ENCODE measurements at places on chromosomes 7 and 10. TPM values are rescaled to one million over a fixed set of nuclear protein-coding genes. Genes with fewer than 3 reads are reported as not detected.

The ASAH2 gene
- not detected for polyA plus RNA-seq

The SFMBT2 gene
- polyA plus RNA-seq, result 0.53 TPM

The ENTPD1 gene
- polyA plus RNA-seq, result 71.1 TPM

The C10orf53 gene
- not detected for polyA plus RNA-seq

The ABCC2 gene
- polyA plus RNA-seq, result 0.35 TPM

The SUFU gene
- polyA plus RNA-seq, result 3.2 TPM

The GARIN1A gene
- polyA plus RNA-seq, result 0.41 TPM

- DNase-seq, result no peak
- no peaks in the 10 kb centered on the region for H3K36me3 ChIP-seq
- H3K4me3 ChIP-seq, result no peak overlapping the region
- peaks cover 14% of the 10 kb centered on the region for H3K4me1 ChIP-seq
- H3K27me3 ChIP-seq, result no peaks in the 10 kb centered on the region
Observed at GRCh38 chr10:33192190-33192589, 142.3 kb downstream of the NRP1 start.

DNA sequence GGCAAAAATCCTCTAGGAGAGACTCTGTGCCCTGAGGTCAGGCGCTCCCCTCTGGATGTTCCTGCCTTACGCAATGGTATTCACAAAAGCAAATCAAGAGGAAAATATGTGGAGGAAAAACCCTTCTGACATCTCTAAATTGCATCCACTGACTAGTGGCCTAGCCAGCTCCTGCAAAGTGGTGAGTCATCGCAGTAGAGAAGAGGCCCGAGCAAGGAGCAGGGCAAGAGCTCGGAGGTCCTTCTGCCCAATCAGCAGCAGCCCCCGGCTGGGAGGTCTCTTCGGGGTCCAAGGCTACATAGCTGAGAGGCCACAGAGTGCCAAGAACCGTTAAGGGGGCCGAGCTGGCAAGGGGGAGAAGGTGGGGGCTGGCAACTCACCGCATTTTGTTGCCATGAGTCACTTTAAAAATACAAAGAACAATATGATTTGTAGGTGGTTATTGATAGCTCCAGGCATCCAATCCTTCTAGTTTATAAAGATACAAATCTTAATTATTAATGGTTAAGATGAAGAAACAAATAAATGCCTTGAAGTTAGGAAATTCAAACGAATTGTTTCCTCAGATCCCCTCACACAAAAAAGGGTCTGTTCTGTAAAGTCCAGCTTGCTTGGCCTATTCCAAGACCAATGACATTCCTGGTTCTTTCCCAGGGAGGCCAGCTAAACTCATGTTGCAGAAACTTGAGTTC is 161.6 kb downstream of the PKD1L1 start:
- no peaks in the 10 kb centered on the region for H3K36me3 ChIP-seq
- H3K27me3 ChIP-seq, result no peaks in the 10 kb centered on the region
- H3K4me3 ChIP-seq, result no peak overlapping the region
- no peaks in the 10 kb centered on the region for H3K4me1 ChIP-seq
- no peak overlapping the region for H3K27ac ChIP-seq

DNA sequence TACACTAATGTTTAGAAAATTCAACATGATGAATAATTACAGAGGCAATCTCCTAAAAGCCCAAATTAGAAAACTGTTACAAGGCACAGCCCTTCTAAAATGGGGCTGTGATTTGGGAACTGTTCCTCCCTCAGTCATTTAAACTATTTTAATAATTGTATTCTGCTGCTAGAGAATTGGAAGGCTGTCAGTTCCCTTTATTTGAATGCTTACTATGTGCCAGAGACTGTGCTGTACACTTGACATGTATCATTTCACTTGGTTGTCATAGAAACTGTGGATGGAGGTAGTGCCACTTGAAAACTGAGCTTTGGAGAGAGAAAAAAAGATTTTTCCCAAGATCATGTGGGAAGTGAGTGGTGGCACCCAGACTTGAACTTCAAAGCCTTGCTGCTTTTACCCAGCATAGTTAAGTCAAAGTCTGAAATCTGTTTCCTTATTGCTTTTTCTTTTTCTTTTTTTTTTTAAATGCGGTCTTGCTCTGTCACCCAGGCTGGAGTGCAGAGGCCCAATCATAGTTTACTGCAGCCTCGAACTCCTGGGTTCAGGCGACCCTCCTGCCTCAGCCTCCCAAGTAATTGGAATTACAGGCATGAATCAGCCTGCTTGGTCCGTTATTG is 23.6 kb downstream of the UBE2D1 start:
- DNase-seq, result no peak
- no peaks in the 10 kb centered on the region for H3K27me3 ChIP-seq
- H3K27ac ChIP-seq, result peak overlapping the region; percentile 16
- peaks cover 18% of the 10 kb centered on the region for H3K36me3 ChIP-seq

- H3K4me1 ChIP-seq, result peaks cover 34% of the 10 kb centered on the region
- peak overlapping the region; percentile 44 for H3K4me3 ChIP-seq
- DNase-seq, result no peak
- H3K27ac ChIP-seq, result peak overlapping the region; percentile 58
Observed at GRCh38 chr10:70493660-70494234, 15.2 kb downstream of the PALD1 start.

DNA sequence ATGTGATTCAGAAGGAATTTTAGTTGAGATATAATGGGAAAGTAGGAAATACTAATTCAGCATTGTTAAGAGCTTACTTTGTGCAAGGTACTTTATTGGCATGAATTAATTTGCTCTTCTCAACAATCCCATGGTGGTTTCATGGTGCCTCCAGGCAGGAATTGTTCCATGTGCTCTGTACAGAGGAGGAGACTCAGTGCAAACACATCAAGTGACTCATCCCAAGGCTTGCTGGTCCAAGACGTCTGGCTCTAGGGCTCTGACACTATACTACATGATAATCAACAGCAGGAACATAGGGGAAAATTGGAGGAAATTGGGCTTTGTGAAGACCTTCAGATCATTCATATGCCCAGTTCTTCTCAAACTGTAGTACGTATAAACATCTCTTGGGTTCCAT is 66.5 kb upstream of the PRKG1 start:
- no peaks in the 10 kb centered on the region for H3K4me1 ChIP-seq
- DNase-seq, result no peak
- H3K27me3 ChIP-seq, result no peaks in the 10 kb centered on the region
- H3K4me3 ChIP-seq, result no peak overlapping the region
- H3K36me3 ChIP-seq, result no peaks in the 10 kb centered on the region

DNA sequence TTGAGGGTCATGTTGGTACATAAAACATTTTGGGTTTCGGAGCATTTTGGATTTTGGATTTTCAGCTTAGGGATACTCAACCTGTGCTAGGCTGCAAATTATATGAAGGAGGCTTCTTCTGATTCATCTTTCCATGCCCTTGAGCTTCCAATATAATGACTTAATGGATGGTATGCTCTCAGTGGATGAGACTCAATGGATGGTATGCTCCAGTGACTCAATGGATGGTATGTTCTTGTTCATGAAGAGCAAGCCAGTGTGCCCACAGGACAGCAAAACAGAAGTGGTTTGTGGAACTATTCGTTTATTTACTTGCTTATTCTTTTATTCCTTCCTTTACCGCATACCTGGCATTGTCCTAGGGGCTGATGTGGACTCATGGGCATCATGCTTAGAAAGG is 969.6 kb downstream of the LRMDA start:
- H3K36me3 ChIP-seq, result no peaks in the 10 kb centered on the region
- no peaks in the 10 kb centered on the region for H3K27me3 ChIP-seq
- no peak overlapping the region for H3K4me3 ChIP-seq
- no peak overlapping the region for H3K27ac ChIP-seq
- no peak for DNase-seq

DNA sequence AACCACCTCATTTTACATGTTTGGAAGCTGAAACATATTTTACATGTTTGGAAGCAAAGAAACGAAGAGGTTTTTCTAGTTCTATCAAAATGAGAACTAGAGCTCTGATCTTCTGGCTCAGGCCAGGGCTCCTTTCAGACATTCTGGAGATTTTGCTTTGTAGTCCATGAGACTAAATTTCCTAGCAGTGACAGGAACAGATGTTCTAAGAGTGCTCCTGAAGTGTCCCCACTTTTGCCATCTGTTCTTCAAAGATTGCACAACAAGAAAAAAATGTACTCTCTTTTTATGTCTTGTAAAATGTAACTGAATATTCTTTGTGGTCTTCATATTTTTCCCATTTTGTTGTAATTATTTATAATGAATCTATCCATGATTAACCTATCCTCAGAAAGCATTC is 196.4 kb upstream of the PCLO start:
- no peak for DNase-seq
- no peaks in the 10 kb centered on the region for H3K27me3 ChIP-seq
- H3K36me3 ChIP-seq, result no peaks in the 10 kb centered on the region
- H3K27ac ChIP-seq, result no peak overlapping the region
- no peak overlapping the region for H3K4me3 ChIP-seq

- no peak for DNase-seq
- H3K27me3 ChIP-seq, result no peaks in the 10 kb centered on the region
- H3K27ac ChIP-seq, result no peak overlapping the region
- H3K4me3 ChIP-seq, result no peak overlapping the region
- peaks cover 76% of the 10 kb centered on the region for H3K36me3 ChIP-seq
Observed at GRCh38 chr7:154990964-154991540, 11.9 kb downstream of the PAXIP1 start.

- H3K36me3 ChIP-seq, result no peaks in the 10 kb centered on the region
- H3K4me1 ChIP-seq, result peaks cover 28% of the 10 kb centered on the region
- H3K27me3 ChIP-seq, result no peaks in the 10 kb centered on the region
- no peak overlapping the region for H3K4me3 ChIP-seq
Observed at GRCh38 chr10:43200538-43201390, 62.5 kb downstream of the CSGALNACT2 start.

DNA sequence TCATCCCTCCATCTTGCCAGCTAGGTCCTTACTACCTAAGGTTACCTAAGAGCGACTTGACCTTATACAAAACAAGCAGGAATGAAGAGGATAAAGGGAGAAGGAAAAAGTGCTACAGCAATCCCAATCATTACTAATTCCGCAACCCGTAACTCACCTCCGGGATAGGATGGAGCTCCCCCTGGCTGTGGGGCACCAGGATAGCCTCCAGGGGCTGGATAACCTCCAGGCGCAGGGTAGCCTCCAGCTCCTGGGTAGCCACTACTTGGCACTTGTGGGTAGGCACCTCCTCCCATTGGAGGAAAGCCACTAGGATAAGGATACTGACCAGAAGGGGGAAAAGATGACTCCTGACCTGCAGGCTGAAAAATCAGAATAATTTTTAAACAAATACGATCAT is 15.8 kb downstream of the ANXA7 start:
- no peak overlapping the region for H3K4me3 ChIP-seq
- H3K4me1 ChIP-seq, result no peaks in the 10 kb centered on the region
- H3K36me3 ChIP-seq, result peaks cover 62% of the 10 kb centered on the region
- H3K27me3 ChIP-seq, result no peaks in the 10 kb centered on the region

- H3K4me3 ChIP-seq, result peak overlapping the region; percentile 50
- no peaks in the 10 kb centered on the region for H3K27me3 ChIP-seq
- no peaks in the 10 kb centered on the region for H3K36me3 ChIP-seq
- peak overlapping the region; percentile 76 for H3K27ac ChIP-seq
- H3K4me1 ChIP-seq, result peaks cover 15% of the 10 kb centered on the region
Observed at GRCh38 chr7:48011951-48012350, 17.0 kb downstream of the SUN3 start.

GRCh38 chr7:32921896-32922295 is 30.3 kb upstream of the KBTBD2 start:
- no peaks in the 10 kb centered on the region for H3K36me3 ChIP-seq
- H3K4me3 ChIP-seq, result no peak overlapping the region
- H3K27ac ChIP-seq, result no peak overlapping the region
- no peaks in the 10 kb centered on the region for H3K4me1 ChIP-seq

DNA sequence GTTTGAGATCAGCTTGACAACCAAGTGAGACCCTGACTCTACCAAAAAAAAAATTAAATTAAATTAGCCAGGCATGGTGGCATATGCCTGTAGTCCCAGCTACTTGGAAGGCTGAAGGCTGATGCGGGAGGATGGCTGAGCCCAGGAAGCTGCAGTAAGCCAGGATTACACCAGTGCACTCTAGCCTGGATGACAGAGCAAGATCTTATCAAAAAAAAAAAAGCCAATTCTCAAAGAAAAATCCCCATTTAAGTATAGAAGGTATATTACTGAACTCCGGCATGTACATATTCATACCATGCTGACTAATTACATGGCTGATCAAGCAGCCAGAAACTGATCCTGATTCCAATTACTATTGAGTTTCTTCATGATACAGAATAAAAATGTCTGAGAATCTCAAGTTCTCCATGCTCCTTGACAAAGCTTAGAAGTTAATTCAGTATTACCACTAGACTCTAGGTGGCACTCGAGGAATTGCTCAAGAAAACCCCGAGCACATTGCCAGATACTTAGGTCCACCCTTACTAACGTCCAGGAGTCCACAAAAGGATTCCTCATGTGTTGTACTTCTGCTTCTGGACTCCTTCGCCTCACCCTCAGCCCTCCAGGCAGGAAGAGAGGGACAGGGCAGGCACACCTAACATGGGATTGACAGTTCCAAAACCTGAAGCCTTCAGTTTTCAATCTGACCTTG is 148.9 kb downstream of the PARD3 start:
- no peaks in the 10 kb centered on the region for H3K36me3 ChIP-seq
- no peaks in the 10 kb centered on the region for H3K4me1 ChIP-seq
- no peak for DNase-seq
- no peaks in the 10 kb centered on the region for H3K27me3 ChIP-seq

GRCh38 chr10:133246236-133246626 is 8.6 kb downstream of the VENTX start:
- H3K36me3 ChIP-seq, result no peaks in the 10 kb centered on the region
- DNase-seq, result no peak
- H3K27me3 ChIP-seq, result no peaks in the 10 kb centered on the region

GRCh38 chr7:19268737-19269136 is 123.5 kb upstream of the FERD3L start:
- no peaks in the 10 kb centered on the region for H3K36me3 ChIP-seq
- H3K4me3 ChIP-seq, result no peak overlapping the region
- no peak for DNase-seq
- no peaks in the 10 kb centered on the region for H3K4me1 ChIP-seq
- no peak overlapping the region for H3K27ac ChIP-seq
- no peaks in the 10 kb centered on the region for H3K27me3 ChIP-seq

GRCh38 chr7:49102411-49102810 is 178.1 kb downstream of the CDC14C start:
- H3K27ac ChIP-seq, result no peak overlapping the region
- H3K36me3 ChIP-seq, result no peaks in the 10 kb centered on the region
- no peaks in the 10 kb centered on the region for H3K27me3 ChIP-seq
- no peak for DNase-seq

DNA sequence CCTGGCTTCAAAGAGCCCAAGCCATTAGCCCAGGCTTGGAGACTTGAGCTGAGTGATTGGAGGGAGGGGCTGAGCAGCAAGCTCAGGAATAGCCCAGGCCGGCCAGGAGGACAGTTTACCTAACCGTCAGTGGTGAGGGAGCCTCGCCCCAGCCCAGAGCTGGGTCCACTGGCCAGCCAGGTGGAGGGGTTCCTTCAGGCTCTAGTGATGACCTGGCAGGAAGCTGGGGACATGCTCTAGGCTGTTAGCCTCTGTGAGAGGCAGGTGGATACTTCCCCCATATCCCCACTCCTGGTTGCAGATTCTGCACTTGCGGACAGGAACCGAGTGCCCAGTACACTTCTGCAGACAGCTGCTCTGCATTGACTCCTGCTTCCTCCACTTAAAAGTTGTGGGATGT is 61.2 kb upstream of the ANTXRL start:
- no peak overlapping the region for H3K4me3 ChIP-seq
- DNase-seq, result no peak
- H3K27ac ChIP-seq, result no peak overlapping the region
- no peaks in the 10 kb centered on the region for H3K36me3 ChIP-seq

Measured in CD14-positive monocyte (primary cell).